ENCODE measurements at places on chromosomes 1 and 21.

GRCh38 chr1:94634977-94635416, 93.4 kb upstream of the F3 start:
- no peak for DNase-seq

DNA sequence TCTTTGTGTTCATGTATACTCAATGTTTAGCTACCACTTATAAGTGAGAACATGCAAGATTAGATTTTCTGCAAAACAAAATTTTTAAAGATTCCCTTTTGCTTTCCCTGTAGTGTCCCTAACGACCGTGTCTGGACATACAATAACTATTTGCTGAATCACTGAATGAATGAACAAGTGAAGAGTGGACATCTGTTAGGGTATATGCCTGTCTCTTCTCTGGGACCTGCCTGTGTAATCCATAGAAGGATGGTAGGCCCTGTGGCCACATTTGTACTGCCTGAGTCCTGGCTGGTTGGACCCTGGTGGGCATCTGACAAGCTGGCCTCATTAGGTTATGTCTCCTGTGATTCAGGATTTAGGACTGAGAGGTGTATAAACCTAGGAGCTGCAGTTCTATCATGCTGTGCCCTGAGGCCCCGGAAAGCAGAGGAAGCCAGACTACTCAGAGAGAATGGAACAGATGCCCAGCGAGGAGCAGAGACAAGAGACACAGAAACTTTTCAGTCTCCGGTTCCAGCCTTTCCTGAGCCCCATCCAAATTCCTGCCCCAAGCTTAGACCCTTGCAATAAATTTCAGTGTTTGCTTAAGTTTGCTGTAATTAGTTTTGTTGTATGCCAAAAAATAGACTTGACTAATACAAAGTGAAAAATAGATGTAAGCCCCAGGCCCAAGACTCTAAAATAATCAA, 7.5 kb upstream of the NCF2 start:
- DNase-seq, result peak; percentile 22

GRCh38 chr1:205228093-205228521, 361 bp downstream of the TMCC2 start:
- DNase-seq, result no peak

DNA sequence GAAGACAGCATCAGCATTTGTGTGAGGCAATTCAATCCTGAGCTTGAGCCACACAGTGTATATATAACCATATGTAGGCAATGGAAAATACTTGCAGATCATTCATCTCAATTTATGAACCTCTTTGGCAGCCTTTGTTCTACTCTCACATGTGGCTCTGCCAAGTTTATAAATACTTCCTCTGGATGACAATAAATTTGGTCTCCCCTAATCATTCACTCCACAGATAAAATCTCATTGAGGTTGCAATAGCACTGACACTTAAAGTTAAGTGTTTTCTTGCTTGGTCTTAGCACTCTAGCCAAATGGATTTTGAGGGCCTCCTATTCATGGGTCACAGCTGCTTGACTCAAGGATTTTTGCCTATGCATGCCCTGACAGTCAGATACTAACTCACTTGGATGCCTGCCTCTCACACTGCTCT, 136.6 kb upstream of the VANGL1 start:
- DNase-seq, result peak; percentile 59

DNA sequence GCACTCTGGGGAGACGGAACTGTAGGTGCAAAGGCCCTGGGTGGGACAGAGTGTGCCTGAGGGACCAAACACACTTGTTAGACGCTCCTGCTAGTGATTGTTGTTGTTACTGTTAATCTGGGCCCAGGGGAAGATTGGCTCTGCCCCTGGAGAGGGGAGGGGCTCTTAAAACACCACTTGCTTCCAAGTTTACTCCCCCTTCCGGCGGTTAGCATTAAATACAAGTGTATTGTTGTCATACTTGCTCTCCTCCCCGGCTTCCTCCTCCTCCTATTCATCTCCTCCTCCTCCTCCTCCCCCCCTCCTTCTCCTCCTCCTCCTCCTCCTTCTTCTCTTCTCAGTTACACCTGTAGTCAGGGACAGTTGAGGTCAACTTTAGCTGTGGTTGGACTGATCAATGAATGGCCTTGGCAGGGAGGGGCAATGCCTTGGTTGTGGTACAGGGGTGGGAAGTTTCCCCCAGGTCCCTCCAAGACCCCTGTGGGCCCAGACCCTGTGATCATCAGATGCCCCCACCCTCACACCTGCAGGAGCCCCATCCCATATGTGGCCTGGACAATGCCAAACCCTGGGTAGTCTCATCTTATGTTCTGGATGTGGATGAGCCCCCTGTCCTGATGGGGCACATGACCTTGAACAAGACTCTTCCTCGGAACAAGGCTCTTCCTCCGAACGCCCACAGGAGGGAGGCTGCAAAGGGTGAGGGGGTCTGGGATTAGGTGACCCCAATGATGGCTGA, 217.3 kb downstream of the PTPRU start:
- peak; percentile 70 for DNase-seq

GRCh38 chr1:212545941-212546635, 62.5 kb upstream of the ATF3 start:
- DNase-seq, result peak; percentile 74

DNA sequence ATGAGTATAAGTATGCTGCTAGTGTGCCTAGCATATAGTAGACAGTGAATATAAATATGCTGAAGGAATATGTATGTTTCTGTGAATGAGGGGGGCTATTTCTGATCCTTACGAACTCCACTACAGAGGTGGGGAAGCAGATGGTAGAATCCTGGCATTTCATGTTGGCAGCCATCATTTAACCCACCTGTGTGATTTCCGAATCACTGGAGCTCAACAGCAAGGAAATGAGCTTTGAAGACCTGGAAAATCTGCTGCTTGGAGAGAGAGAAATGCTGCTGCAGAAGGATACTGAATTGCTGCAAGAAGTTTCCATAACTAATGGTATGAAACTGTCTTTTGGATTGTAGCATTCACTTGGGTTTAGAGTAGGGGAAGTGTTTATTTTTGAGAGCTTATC, 83.5 kb downstream of the RABGAP1L start:
- DNase-seq, result no peak

GRCh38 chr1:54312796-54313316, 93.3 kb downstream of the SSBP3 start:
- peak; percentile 87 for DNase-seq

DNA sequence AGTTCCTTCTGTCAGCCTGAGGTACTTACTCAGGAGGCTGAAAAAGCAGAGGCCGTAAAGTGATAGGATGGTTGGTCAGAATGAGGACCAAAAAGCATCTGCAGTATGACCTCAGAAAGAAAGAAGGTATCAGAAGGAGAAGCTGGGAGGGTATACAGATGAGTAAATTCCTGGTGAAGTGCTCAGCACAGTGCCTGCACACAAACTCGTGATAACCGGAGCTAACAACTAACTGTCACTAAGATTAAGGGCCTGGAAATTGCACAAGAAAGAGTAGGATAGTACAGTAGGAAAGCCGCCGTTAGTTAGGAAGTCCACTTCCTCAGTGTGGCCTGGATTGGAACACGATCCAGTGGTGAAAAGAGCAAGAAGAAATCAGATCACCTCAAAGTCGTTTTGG, 62.6 kb downstream of the VPS26C start:
- no peak for DNase-seq

DNA sequence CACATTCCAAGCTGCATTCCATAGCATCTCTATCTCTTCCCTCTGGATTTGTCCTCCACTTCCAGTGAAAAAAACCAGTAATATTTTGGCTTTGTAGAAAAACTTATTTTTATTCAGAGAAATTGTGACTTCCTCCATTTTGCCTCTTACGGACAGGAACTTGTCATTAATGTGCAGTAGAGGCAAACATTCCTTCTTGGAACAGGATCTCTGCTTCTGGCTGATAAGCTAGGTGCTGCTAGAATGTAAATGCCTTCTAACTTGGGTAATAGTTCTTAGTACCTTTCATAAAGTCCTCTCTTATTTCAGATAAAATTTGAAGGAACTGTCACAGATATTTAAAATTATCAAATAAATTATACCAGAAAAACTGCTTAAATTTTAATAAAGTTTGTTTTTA, 707.8 kb downstream of the USP25 start:
- DNase-seq, result no peak

- no peak for DNase-seq
These were observed 151.6 kb downstream of the TOMM20 start for GRCh38 chr1:234976861-234977680.

GRCh38 chr21:23452384-23453083, 2154.7 kb downstream of the MRPL39 start:
- DNase-seq, result no peak

DNA sequence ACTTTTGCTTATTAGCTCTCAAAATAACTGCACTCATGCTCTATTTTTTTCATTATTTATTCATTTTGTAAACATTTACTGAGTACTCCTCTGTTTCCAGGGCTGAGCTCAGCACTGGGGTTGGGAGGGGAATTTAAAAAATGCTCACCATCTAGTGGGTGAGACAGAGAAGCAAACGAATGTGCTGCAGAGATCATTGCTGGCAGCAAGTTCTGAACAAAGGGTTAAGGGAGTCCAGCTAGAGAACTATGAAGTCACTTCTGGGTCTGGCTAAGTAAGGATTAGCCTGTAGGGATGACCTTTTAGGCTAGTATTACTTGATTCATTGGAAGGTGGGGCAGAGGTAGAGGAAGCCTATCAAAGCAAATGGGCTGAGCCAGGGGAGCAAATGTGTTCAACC, 99.1 kb upstream of the ZNF644 start:
- DNase-seq, result no peak

- DNase-seq, result no peak
These were observed 339.8 kb downstream of the PRDM2 start for GRCh38 chr1:14039582-14040430.

DNA sequence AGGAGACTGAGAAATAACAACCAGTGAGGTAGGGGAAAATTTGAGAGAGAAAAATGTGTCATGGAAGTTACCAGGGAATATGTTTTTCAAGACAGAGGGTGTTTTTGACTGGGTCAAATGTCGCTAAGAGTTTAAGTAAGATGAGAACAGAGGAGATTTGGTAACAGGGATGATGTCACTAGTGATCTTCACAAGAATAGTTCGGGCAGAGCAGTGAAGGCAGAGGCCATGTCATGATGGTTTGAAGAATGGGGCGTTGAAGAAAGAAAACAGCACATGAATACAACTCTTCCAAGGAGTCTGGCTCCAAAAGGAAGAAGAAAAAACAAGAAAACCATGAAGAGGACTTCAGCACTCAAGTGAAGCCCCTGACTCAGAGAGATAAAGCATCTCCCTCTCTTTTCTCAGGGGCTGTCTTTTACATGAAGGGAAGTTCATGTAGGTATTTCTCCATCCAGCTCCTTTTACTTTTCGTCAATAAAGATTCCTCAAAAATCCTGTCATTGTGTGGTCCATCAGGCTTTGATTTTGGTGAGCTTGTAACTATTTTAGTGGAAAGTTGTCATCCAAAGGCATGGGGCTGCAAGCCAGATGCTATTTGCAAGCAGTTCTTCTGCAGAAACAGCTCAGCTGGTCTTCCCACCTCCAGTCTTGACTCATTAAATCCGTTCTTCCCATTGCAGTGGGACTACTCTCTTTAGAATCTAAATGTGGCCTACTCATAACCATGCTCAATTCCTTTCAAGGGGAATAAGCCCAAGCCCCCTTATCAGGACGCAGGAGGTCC, 397.3 kb downstream of the LMX1A start:
- DNase-seq, result no peak

DNA sequence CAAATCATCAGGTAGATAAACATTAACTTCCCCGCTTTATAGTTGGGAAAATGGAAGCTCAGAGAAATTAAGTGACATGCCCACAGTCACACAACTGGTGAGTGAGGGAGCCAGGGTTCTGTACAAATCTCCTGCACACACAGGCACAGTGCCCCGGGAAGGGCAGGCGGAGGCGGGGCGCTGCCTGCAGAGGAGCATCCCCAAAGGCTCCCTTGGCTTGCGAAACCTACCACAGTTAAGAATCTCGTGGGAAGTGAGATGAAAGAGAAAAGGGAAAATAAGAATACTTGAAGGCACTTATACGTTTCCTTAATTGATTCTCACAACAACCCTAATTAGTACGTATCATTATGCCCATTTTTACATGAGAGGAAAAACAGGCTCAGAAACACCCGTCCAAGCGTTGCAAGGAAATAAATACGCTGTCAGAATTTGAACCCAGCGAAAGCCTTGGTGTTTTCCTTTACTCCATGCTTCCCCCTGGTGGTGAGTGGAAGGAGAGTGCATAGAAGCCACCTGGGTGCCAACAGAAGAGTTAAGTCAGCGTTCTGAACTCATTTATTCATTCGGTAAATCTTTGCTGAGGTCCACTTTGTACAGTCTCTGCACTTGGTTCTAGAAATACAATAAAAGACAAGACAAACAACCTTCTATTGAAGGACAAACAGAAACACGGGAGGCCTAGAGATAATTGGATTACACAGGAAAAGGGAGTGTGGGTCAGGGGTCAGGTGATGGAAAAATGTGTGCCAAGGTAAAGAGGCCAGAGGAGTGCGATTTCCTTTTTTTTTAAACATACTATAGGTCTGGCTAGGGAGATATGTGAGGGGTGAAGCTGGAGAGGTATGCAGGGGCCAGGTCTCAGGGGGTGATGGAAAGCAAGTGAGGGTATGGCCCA, 28.4 kb downstream of the ACP6 start:
- peak; percentile 69 for DNase-seq

GRCh38 chr1:51512606-51513005, 6.5 kb downstream of the EPS15 start:
- DNase-seq, result no peak

- peak; percentile 3 for DNase-seq
These were observed 650.4 kb downstream of the LTN1 start for GRCh38 chr21:28342212-28342810.

DNA sequence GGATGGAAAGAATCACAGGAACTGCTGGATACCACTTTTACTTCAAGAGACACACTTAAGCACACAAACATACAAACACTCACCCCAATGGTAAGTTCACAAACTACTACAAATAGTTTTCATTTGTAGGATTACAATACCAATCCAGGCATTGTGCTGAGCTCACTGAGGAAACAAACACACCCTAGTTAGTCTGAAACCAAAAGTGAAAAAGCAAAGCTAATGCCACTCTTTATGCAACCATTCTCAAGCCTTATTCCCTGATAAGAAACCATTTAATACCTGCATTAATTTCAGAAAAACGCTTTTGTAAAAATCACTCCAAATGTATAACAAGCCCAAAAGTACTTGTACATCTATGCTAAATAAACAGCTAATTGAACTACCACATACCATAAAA, 38.3 kb downstream of the RNF115 start:
- DNase-seq, result no peak

GRCh38 chr1:154845879-154846278, 24.2 kb downstream of the KCNN3 start:
- DNase-seq, result no peak

DNA sequence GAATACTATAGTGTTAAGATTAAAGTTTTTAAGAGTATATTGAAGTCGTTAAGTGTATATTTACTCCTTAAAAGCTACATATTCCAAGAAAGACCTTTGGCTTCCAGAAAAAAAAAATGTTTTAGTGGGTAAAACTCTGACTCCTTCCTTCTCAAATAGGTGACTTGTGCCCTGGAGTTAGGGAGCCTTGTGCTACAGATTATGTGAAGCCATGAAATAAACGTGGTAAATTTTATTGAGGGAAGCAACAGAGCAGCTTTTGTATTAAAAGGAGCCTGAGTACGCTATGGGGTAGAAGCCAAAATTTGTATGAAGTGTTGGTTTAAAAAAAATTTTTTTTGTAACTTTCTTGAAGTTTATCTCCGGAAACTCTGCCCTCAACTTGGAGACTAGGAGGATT, 994 bp downstream of the RO60 start:
- peak; percentile 3 for DNase-seq

- no peak for DNase-seq
These were observed 22.6 kb upstream of the OPRD1 start for GRCh38 chr1:28789412-28789811.

GRCh38 chr1:89578151-89578550, 53.5 kb downstream of the LRRC8B start:
- no peak for DNase-seq
